ENCODE measurements at places on chromosomes 1 and 21.

- DNase-seq: no peak
Measured at GRCh38 chr1:43618521-43619313, 31.2 kb upstream of the KDM4A start.

- peak; percentile 22 for DNase-seq
Measured at GRCh38 chr21:16194788-16195537, 465.2 kb downstream of the USP25 start.

DNA sequence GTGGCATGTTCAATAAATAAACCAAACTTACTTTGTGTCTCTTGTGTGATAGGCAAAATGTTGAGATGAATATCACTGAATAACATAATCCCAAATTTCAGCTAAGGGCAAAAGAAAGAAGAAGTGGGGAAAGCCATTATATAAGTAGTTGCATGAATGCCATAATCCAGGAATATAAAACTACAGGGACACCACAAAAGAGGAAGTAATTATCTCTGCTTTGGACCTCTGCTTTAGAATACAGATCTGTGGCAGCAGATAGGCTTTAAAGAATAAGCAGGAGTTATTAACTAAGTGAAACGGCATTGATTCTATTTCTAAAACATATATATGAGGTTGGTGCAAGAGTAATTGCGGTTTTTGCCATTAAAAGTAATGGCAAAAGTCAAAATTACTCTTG, 288.5 kb upstream of the SNX7 start:
- no peak for DNase-seq

DNA sequence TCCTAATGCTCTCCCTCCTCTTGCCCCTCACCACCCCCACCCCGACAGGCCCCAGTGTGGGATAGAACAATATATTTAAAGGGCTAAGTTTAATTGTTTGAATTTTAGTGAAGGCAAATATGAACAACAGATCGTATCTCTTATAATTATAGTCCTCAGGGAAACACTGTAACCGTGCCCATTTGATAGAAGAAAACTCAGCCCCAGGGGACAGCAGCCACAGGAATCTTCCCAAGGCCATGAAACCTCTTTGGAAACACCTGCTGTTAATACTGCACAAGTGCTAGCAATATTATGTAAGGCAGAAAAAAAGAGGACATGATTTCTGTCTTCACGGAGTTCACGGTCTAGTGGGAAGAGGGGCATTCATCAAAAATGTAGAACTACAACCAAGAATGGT, 142.2 kb downstream of the URB2 start:
- DNase-seq: no peak

- DNase-seq: no peak
Measured at GRCh38 chr21:25967181-25967900, 203.2 kb downstream of the APP start.

DNA sequence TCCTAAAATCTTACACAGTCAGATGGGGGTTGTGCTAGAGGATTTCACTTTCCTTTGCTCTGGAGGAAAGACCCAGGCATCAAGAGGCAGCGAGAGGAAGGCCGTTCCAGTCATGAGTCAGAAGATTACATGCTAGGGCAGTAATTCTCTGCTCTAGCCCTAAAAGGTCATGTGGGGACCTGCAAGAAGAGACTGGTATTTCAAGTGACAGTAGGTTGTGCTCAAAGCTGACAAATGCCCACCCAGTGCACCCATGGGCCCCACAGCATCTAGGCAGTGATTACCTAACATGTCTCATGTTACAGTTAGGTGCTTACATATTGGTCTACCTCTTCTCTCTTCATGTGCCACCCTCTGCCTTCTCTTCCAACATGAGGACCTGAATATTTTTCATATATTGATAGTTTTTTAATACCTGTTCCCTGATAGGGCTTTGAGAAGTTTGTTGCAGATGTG, 99.7 kb upstream of the BEND5 start:
- DNase-seq: no peak

DNA sequence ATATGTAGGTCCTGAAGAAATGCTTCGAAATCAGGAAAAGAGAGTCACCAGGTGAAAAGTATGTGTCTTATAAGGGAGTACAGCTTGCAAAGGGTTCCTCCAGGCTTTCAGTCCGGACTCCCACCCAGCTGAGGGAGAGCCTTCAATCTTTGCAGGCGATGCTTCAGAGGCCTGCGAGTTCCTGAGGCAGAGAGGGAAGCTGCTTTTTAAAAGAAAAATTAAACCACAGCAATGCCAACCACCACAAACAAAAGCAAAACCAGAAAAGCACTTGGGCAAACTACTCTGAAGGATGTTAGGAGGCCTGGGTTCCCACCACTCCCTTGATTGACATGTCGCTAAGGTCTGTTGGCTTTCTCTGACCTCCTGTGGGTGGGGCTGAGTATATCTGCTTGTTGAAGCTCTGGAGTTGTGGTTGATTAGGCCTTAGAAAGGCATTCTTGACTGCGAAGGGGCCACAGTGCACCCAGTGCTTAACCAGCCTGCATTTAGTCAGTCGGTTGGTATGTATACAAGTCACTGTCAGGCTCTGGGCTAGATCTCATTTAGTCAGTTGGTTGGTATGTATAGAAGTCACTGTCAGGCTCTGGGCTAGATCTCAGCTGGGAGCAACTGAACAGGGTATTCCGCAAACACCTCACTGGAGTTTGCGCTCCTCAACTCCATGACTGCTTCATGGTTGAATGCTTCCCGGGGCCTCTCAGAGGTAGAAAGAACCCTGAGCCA, 1.2 kb downstream of the NIPAL3 start:
- no peak for DNase-seq

DNA sequence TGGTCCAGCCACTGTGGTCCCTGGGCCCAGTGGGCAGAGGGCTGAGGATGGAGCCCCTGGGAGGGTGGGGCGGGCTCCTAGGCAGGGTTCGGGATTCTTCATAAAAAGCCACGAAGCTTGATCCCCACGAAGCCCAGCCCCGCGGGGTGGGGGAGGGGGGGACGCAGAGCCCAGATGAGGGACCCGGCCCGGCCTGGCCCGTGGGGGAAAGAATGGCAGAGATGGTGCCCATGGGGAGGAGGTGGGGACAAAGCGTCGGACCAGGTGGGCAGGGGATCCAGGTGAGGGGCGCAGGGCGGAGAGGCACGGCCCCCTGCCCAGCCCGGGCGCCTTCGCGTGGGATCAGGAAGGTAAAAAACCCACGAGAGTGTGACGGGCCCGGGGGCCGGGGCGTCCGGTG, 6.0 kb upstream of the SMIM12 start:
- no peak for DNase-seq

DNA sequence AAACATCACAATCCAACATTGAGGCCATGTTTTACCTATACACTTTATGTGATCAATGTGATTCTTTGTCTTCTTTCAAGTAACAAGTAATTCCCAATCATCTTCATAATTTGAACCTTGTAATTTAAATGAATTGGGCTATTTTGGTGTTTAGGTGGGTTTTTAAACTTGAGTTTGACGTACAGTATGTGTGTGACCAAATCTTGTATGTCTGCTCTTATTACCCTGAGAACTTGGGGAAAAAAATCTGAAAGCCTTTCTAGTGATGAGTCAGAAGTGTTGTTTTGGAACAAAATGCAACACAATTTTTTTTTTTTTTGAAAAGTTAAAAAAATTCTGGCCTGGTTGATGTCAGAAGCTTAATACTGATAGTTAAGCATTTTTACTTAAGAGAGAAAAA, 68.5 kb downstream of the HHAT start:
- no peak for DNase-seq

DNA sequence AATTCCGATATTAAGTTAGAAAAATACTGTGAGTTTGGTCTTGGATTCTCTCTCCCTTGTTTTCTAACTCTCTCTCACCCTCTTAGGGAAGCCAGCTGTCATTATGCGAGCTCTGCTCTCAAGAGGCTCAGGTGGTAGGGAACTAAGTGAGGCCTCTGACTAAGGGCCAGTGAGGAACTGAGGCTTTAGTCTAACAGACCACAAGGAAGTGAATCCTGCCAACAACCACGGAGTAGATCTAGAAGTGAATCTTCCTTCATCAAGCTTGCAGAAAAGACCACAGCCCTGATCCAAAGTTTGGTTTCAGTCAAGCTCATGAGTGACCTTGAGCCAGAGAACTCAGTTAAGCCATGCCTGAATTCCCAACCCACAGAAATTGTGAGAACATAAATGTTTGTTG, 180.1 kb upstream of the PRMT6 start:
- DNase-seq: no peak

GRCh38 chr1:37391211-37392011, 83.0 kb upstream of the ZC3H12A start:
- DNase-seq: no peak

DNA sequence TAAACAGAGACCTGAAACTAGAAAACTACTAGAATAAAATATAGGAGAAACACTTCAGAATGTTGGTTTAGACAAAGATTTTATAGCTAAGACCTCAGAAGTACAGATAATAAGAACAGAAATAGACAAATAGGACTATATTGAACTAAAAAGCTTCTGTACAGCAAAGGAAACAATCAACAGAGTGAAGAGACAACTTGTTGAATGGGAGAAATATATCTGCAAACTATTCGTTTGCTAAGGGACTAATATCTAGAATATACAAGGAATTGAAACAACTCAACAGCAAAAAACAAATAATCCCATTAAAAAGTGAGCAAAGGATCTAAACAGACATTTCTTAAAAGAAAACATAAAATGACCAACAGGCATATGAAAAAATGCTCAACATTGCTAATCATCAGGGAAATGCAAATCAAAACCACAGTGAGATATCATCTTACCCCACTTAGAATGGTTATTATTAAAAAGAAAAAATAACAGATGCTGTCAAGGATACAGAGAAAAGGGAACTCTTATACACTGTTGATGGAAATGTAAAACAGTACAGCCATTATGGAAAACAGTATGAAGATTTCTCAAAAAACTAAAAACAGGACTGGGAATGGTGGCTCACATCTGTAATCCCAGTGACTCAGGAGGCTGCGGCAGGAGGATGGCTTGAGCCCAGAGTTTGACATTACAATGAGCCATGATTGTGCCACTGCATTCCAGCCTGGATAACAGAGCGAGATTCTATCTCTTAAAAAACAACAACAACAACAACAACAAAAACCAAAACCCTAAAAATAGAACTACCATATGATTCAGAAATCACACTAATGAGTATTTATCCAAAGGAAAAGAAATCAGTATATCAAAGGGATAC, 37.3 kb upstream of the ZSWIM5 start:
- DNase-seq: no peak

- DNase-seq: no peak
Measured at GRCh38 chr1:36475341-36475740, 7.4 kb downstream of the CSF3R start.

- no peak for DNase-seq
Measured at GRCh38 chr1:220149742-220150141, 55.8 kb downstream of the IARS2 start.

GRCh38 chr1:44661781-44662682, 12.2 kb downstream of the TMEM53 start:
- DNase-seq: no peak
